Effector CD8-positive, alpha-beta T cell (primary cell): ENCODE measurements at places on chromosomes 1 and 21.

DNA sequence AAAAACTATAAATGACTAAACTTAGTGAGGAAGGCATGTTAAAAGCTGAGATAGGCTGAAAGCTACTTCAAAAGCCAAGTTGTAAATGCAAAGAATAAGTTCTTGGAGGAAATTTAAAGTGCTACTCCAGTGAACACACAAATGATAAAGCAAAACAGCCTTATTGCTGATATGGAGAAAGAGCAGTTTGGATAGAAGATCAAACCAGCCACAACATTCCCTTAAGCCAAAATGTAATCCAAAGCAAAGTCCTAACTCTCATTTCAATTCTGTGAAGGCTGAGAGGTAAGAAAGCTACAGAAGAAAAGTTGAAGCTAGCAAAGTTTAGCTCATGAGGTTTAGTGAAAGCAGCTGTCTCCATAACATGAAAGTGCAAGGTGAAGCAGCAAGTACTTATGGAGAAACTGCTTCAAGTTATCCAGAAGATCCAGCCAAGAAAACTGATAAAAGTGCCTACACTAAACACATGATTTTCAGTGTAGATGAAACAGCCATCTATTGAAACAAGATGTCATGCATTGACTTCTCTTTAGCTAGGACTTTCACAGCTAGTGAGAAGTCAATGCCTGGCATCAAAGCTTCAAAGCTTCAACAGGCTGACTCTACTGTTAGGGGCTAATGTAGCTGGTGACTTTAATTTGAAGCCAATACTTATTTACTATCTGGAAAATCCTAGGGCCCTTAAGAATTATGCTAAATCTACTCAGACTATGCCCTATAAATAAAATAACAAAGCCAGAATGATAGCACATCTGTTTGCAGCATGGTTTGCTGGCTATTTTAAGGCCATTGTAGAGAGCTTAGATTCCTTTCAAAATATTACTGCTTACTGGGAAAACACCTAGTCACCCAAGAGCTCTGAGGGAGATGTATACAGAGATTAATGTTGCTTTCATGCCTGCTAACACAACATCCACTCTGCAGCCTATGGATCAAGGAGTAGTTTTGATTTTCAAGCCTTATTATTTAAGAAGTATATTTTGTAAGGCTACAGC lies 188.6 kb downstream of the EIF4G3 start:
- DNase-seq: no peak

DNA sequence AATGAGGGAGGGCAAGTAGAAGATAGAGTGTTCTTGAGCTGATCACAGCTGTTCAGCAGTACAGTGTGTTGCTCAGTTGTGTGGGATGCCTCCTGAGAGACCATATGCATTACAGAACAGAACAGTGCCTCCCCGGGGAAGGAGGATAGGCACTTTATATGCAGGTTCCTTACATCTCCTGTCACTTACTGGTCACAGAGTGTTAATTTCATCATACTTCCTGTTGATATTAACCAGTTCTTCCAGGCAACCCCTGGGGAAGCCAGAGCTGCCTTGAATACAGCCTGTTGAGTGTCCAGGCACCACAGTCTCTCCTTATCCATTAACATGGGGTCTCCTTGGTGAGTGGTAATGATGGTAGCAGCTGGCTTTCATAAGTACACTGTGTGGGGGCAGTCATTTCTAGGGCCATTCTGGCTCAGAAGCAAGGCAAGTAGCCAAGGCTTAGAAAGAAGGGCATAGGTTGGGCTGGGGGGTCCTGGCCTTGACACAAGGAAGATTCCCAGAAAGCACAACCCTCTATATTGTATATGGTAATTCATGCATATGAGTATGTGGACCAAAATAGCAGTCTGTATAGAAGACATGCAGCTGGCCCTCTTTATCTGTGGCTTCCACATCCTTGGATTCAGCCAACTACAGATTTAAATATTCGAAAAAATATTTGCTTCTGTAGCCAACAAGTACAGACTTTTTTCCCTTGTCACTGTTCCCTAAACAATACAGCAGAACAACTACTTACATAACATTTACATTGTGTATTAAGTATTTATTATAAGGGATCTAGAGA lies 142.4 kb downstream of the ZP4 start:
- DNase-seq: no peak

DNA sequence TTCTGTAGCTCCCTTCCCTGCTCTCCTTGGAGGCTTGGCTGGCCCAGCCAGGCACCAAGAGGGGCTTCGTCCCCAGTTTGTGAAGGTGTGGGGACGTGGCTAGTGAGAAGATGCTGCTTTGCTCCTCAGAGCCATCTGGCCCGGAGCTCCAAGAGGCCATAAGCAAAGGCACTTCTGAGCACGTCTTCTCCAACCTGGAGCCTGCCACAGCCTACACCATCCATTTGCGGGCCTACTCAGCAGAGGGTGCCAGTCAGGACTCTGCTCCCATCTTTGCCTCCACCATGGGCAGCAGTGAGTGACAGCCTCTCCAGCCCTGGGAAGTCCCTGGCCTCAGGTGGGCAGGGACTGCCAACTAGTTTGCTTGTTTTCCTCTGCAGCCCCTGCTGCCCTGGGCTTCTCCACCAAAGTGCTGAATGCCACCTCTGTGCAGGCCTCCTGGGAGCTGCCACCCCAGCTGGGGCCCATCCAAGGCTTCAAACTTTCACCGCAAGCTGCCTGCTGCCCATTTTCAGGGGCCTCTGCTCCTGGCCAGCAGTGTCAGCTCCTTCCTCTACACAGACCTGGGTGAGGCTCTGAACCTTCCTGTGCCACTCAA lies 25.9 kb downstream of the SLC27A3 start:
- DNase-seq: no peak

DNA sequence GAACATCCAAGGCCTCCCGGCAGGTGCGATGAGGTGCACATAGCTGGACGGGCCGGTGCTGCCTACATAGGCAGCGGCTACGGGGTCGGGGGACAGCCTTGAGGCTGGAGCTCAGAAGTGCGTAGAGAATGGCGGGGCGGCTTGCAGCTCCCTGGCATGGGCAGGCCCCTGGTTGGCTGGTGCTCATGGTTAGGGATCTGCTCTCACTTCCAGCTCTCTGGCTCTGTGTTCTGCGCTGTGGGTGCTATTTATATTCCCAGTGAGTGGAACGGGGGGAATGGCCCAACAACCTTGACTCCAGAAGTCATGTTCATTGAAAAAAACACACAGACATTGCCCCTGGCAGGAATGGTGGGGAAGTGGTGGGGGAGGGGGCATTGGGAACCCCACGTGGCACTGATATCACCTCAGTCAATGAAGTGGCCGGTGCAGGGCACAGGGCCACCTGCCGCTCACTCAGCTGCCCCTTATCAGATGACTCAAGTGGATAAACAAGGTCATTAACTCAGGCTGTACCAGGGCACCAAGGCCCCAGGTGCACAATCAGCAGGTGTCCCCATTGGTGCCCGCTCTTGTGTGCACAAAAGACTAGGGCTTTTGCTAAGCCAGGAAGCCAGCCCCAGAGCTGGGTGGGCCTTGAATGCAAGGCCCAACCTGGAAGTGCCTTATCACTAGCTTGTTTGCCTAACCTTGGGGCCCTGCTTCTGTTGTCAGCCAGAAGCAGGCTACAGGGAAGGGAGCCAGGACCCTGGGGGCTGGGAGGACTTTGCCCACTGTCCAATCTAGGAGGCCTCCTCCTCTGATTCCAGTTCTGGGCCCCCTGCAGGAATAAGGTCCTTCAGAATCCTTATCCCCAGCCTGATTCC lies at the start of gene NR0B2:
Gene NR0B2 (minus strand): TSS at position 222 of the 866 bp plus-strand sequence. CDS start 35 bp downstream, at position 187.
- DNase-seq: no peak
